ENCODE measurements at places on chromosomes 7 and 10. TPM values are rescaled to one million over a fixed set of nuclear protein-coding genes. Genes with fewer than 3 reads are reported as not detected.

DNA sequence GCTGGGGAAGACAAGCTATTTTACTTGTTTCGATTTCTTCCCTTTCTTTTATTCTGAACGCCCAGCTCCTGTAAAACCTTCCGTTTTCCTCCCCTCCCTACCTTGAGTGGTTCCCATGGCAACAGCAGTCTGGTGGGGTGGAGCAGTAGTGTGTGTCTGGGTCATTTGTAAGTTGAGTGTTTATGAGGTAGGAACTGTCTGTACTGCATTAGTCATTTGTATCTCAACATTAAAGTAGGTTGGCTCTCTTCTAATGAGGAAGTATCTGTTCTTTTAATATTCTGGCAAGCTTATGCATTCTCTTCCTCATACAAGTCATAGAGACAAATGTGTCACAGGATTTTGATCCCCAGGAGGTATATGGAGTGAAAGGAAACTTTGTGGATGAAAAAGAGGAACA, 85.3 kb upstream of the CCDC6 start:
- DNase-seq = no peak

DNA sequence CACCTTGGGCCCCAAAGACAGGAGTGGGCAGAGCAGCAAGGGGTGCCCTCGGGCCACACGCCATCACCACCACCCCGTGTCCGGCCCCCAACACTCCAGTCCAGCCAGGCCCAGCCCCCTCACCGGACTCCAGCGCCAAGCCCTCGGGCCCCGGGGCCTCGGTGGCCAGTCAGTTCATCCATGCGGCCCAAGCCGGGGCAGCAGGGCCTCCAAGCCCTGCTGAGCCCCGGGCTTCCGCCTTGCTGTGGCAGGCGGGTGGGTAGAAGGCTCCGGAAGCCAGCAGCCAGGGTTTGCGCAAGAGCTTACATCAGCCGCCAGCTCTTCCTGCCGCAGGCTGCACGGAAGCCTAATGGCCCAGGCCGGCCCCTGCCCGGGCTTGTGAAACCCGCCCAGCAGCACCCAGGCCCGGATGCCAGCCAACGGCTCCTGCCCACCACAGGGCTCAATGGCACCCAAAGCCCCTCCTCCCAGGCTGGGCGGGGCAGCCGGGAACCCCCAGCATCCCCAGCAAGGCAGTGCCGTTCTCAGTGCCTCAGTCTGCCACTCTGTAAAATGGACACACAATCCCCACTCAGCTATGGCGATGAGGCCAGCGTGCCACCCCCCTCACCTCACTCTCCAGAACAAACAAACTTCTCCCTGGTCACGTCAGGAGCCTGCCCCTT, 26.5 kb downstream of the TNRC18 start:
- peak; percentile 80 for DNase-seq

- DNase-seq = no peak
Observed at GRCh38 chr7:84363741-84364140, 169.2 kb upstream of the SEMA3A start.

DNA sequence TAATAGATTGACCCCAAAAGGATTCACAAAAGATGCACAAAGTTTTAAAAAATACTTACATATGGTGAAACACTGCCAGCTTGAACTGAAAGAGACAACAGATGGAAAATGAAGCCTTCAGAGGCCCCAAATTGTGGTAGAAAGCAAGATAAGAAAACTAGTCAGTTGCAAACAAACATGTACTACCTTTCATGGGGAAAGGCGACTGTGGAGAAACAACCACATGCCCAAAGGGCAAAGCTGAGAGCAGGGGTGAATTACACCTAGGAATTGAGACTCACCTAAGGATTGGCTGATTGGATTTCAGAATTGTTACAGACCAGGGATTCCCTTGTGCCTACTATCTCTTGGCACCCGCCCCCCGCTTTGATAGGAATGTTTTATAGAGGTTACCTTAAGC, 13.1 kb downstream of the EPC1 start:
- DNase-seq = no peak

DNA sequence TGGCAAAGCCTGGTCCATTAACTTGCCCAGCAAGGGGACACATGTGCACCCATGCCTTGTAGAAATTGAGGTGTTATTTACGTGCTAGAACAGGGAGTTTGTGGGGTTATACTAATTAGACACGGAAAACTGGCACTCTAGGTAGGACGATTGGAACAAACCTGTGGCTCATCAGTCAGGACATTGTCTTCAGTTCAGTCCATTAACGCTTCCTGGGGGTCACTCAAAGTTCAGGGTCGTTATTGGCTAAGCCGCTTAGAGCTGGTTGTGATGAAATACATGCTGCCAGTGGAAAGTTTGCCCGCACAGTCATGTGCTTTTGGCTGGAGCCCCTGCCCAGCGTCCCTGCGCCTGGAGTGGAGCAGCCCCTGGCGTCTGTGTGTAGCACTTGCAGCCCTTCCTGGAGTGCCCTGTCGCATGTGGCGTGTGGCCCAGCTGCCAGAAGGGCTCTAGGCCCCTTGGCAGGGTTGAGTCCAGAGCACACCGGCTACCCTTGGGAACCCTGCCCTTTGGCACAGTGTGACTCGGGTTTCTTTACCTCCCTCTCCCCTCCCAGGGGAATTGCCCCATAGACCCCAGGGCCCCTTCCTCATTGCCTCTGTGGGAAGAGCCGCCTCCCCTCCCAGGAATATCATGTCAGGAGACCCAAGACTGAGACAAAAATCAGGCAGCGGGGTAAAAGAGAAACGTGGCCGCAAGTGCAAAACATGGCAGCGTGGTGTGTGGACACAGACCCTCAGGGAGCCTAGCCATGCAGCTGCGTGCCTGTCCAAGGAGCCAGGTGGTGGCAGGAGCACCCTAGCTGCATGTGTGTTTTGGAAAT, 9.8 kb downstream of the ZNF775 start:
- no peak for DNase-seq

DNA sequence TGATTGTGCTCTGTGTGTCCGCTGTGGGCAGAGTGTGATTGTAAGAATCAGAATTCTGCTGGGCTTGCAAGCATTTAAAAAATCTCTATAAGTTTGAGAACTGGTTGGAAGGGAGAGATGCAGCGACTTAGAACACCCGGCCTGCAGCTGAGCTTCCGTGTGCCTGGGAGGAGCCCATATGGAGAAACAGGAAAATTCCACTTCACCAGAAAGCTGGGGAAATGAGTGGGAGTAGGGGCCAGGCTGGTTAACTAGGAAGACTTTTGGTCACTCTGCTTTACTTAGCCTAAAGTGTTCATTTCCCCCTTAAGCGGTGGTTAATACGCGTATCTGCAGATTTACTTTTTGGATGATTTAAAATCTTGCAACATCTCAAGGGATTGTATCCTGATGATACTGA, 72.2 kb downstream of the TCF7L2 start:
- no peak for DNase-seq

DNA sequence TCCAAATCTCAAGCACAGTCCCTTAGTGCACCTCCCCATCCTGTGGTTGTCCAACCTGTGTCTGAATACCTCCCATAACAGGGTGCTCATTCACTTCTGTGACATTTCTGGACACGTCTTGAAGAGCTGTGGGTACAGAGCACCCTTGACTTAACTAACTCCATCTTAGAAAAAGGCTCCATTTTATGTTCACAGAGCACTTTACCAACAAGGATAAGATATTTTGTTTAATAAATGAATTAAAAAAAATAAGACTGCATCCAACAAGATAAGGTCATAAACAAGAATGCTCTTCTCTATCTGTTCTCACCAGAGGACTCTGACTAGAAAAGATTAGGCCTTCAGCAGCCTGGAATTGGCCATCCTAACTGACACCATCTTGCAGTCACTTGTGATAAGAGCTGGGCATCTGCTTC, 335.2 kb upstream of the ZNF32 start:
- no peak for DNase-seq

DNA sequence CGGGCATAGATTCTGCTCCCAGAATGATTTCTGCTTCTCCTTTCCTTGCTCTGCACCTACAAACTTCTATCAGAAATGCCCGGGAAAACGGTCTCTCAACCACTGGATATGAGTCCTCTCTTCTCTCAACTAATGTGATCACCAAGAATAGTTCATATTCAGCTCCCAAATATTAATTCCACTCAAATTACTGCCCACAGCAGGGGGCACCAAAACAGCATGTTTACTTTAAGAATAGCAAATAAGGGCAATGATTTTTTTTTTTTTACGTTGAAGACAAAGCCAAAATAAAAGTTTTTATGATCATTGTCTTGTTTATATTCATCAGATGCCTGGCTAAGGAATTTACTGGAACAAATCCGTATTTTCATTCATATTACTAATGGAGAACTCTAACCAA, 94.9 kb upstream of the PRSS1 start:
- no peak for DNase-seq

- no peak for DNase-seq
Observed at GRCh38 chr7:39880556-39880955, 69.5 kb upstream of the CDK13 start.

- DNase-seq = no peak
Observed at GRCh38 chr7:65222655-65223054, 151.0 kb upstream of the ZNF92 start.

DNA sequence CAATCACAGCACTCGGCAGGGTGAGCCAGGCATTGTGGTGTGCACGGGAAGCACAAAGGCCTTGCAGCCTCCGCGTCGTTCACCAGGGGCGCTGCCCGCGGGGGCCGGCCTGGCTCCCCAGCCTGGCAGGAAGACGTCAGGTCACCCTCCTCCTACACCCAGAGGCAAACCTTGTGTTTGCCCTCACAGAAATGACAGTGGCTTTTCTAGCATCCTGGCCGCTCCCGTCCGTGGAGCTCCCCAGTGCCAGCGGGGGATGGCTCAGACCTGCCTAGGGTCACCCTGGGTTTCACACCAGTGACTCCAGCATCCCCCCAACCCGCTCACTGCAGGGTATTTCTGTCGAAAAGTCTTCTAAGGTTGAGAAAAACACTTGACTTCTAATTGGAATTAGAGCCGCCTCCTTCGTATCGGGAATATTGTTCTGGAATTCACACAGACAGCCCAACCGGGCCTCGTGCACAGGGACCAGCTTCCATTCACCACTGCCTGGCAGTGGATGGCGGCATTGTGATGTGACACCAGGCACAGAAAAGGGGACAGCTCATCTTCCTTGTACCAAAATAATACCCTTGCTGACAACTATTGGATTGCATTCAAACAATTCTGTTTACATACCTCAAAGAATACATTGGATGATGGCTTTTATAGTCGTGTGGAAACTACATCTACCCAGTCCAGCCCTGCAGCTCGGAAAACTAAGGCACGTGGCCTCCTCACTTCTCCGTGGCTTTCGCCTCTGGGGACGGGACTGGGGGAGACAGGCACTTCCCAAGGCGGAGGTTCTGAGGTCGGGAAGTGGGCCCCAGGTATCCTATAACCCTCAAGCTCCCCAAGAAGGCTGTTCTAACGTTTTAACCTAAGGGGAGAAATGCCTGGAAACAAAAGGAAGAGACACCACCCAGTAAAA, 109.0 kb downstream of the EBF3 start:
- DNase-seq = no peak

Gene ZEB1
- total RNA-seq = 38.4 TPM

Gene IL15RA
- total RNA-seq = 19.8 TPM

- no peak for DNase-seq
Observed at GRCh38 chr10:97887399-97887798, 37.8 kb downstream of the GOLGA7B start.

Gene EVX1
- not detected for total RNA-seq

Gene HKDC1
- not detected for total RNA-seq

All from activated B cell treated with CpG ODN at 0.5 μM for 24 hours (primary cell).